ENCODE measurements at places on chromosomes 3 and 15.

- DNase-seq: no peak
These were observed 62.5 kb downstream of the POLQ start for GRCh38 chr3:121483290-121483689.

DNA sequence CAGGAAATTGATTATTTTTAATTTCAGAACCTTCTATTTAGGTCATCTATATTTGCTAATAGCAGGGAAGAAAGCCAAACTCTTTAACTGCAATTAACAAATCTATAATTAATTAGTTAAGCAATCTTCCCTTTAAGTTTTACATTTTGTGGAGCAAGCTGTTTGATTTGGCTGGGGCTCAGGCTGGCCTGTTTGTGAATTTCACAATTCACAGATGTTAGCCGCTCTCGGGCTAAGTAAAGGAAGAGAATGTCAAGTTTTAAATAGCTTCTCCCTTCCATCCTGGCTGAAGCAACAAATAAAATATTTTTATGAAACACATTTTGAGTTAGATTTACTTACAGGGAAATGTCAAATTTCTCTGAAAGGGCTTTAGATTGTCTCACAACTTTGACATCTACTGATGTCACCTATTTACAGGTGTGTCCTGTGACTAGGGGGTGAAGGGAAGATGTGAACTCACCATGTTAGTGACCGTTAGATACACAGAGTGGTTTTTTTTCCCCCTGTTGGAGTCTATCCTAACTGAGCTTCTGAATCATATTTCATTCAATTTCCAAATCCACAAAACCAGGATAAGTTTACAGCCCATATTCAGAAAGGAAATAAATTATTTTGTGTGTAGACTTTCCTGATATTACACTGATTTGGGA is 1.3 kb upstream of the TP63 start:
- no peak for DNase-seq

GRCh38 chr3:21434310-21434709 is 316.7 kb downstream of the ZNF385D start:
- DNase-seq: no peak

DNA sequence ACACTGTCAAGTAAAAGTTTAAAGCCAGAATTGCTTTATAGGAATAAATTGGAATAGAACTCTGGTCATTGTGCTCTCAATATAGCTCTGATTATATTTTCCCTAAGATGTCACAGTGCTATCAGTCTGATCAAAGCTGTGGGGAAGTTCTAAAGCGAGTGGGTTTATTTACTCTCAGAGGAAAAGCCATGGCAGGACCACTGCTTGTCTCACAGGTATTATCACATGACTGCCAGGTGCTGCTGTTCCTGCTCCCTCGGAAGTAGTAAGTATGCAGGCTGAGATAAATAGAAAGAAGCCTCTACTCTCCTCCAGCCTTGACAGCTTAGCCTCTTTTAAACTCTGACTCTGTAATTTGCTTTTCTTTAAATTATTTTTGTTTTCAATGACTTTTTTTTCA is 49.1 kb upstream of the UTS2B start:
- no peak for DNase-seq

DNA sequence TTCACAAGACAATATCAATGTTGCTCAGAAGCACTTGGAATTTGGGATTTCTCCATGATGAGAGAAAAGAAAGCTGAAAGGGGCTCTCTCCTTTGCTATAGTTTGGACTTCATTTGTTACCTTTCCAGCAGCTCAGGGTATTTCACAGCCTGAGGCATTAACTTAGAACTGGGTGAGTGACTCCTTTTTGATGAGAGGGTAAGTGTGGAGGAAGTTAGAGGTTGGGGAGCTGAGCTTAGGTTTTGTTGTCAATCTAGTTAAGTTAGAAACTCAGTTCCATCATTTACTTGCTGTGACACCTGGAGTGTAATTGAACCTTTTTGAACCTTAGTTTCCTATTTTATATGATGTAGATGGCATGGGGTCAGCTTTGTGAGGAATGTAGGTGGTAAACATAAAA is 359.1 kb downstream of the PDCD6IP start:
- DNase-seq: no peak

GRCh38 chr3:135138776-135139175 is 343.7 kb downstream of the EPHB1 start:
- no peak for DNase-seq

- no peak for DNase-seq
These were observed 520 bp downstream of the ZNF654 start for GRCh38 chr3:88059380-88060170.

All from NCI-H2029 (cell line).